ENCODE measurements at places on chromosomes 3 and 15.

DNA sequence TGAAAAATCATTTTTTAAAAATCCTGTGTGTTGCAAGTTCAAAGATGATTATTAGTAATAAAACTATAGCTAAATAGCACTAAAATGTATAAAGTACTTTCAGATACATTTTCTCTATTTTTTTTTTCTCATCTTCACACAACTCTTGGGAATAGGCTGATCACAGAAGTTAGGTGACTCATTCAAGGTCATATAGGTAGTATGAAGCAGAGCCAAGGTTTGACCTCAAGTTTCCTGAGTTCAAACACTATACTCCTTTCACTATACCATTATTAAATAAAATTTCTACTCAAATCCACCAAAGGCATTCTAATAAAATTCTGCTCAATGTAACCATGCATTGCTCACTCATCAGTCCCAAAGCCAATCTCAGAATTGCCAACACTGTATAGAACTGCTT lies 21.3 kb downstream of the FRMD5 start:
- no peak for DNase-seq

- no peak for DNase-seq
Measured at GRCh38 chr15:92112180-92112579, 258.7 kb downstream of the SLCO3A1 start.

GRCh38 chr3:127216415-127217261 lies 23.7 kb downstream of the PRR23E start:
- no peak for DNase-seq

- no peak for DNase-seq
Measured at GRCh38 chr3:192629429-192629828, 97.9 kb downstream of the FGF12 start.

DNA sequence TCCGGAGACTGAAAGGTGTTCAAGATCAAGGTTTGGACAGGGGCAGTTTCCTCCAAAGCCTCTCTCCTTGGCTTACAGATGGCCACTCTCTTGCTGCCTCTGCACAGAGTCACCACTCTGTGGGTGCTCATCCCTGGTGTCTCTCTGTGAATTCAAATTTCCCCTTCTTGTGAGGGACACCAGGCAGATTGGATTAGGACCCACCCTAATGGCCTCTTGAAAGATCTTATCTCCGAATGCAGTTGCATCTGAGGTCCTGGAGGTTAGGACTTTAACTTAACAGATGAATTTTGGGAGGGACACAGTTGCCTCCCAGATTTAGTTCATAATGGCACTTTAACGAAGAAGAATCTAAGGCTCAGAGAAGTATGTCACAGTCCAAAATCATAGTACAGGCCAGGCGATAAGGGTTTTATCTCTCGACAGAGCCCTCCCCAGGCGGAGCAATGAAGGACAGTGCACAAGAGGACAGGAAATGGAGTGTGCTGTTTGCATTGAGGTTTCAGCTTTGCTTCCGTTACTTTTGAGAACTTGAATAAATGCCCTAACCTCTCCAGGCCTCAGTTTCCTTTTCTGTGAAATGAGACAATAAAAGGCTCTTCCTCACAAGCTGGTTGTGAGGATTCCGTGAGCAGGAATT lies 38.9 kb upstream of the KIF23 start:
- no peak for DNase-seq

- DNase-seq = no peak
Measured at GRCh38 chr3:55486101-55486856, 827 bp downstream of the WNT5A start.

- no peak for DNase-seq
Measured at GRCh38 chr3:172622156-172622555, 88.7 kb downstream of the NCEH1 start.

GRCh38 chr3:197858598-197858997 lies 67.5 kb downstream of the LRCH3 start:
- DNase-seq = no peak

GRCh38 chr3:146067048-146067447 lies 93.9 kb downstream of the PLOD2 start:
- no peak for DNase-seq

- DNase-seq = no peak
Measured at GRCh38 chr3:32910954-32911353, 40.5 kb upstream of the CCR4 start.

DNA sequence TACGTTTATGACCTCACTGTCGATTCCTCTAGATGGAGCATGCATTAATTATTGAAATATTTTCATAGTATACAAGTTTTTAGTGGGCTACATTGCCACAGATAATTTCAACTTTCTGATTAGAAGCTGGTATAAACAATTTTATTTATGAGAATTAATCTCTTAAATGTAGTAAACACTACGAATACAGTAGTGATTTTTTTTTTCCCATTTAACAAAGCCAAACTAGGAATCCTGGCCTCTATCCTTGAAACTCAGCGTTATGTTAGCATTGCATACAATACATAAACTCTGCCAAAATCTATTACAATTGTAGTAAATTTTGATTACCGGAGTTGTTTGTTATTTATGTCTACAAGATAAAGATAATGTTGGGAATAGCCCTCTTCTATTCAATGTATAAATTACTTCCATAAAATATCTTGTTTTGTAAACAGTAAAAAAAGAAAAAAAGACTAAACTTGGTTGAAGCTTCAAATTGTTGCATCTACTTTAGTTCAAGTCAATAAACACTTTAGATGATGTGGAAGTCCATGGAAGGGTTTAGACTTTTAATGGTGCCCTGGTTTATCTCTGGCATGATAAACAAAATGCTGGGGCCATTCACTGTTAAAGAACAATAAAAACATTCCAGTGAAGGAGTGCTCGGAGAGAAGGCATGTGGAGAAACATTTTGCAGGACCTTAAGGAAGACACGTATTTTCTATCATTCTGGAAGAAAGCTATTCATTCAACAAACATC lies 77.3 kb upstream of the NR2F2 start:
- DNase-seq = no peak

DNA sequence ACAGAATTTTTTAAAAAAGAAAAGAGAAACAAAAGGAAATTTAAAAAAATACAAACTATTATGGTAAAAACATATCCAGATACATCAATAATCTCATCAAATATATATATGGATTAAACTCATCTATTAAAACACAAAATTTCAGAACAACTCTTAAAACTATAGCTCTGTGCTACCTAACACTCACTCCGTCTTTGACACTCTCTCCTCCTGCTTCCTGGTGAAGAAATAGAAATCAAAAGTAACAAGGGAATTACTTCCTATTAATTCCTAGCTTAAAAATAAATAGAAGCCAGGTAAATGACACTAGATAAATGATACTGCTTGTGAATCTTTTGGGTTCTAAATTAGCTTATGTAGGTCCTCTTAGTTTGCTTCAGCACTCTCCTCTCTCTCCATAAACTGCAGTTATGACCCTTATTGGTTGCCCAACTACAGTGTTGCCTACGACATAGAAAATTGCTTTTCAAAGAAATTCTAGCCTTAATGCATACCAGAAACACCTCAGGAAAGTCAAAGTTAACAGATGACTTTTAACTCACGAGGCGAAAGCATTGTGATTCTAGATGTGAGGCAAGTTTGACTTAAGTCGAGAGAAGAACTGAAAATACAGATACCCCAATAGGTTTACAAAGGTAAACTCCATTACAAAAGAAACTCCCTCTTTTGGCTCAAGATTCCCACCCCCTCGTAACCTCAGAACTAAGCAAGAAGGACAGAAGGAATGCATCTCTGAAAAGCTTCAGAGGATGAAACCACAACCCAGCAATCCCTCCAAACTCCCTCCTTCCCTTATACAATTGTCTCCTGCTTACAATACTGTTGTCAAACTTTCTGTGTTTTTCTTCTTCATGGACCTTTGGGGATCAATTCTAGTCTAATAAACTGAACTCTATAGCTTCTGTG lies 394.7 kb downstream of the FGF12 start:
- no peak for DNase-seq

- no peak for DNase-seq
Measured at GRCh38 chr3:59567661-59568060, 517.8 kb upstream of the CFAP20DC start.

- DNase-seq = peak; percentile 16
Measured at GRCh38 chr3:18424729-18425640, at the start of gene SATB1. Gene SATB1 (minus strand): TSS chr3:18425339. CDS start chr3:18420967, 4,372 bp downstream.

DNA sequence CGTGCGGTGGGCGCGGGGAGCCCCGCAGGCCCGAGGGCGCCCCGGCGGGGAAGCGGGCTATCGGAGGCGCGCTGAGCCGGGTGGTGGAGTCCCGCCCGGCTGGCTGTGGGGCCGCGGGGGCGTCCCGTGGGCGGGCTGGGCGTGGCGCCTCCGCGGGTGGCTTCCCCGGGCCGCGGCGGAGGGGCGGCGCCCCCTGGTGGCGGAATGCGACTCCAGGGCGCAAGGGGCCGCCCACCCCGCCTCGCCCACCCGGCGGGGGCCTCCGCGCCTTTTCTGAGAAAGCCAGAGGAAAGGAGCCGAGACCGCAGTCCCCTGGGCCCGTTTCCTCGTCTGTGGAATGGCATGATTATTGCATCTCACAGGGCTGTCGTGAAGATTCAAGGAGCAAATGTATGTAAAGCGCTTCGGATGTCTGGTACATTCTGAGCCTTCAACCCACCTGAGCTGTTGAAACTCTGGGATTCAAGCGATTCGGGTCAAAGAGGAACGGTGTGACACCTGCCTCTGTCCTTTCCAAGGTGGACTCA lies 31.9 kb upstream of the RAB6B start:
- no peak for DNase-seq

DNA sequence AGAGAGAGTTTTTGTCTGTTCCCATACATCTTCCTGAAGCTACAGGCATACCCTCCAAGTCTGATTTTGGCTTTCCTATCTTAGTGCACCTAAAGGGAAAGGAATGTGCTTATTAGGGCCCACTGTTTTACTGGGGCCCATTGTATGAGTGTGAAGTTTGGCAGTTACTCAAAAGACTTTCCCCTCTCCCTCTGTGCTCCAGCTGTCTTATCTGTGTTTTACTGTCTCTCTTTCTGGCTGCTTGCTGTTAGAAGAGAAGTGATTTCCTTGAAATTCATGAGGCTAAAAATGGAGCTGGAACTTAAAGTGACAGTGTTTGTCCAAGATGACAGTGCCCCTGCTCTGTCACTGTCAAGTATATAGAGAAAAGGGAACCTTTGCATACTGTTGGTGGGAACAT lies 436.2 kb downstream of the OCA2 start:
- no peak for DNase-seq

DNA sequence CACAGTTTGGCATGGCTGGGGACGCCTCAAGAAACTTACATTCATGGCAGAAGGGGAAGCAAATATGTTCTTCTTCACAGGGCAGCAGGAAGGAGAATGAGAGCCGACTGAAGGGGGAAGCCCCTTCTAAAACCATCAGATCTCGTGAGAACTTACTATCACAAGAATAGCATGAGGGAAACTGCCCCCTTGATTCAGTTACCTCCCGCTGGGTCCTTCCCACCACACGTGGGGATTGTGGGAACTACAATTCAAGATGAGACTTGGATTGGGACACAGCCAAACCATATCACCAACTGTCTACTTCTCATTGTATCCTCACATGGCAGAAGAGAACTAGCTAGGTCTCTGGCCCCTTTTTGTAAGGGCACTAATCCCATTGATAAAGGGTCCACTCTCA lies 30.5 kb downstream of the CCDC32 start:
- DNase-seq = no peak

DNA sequence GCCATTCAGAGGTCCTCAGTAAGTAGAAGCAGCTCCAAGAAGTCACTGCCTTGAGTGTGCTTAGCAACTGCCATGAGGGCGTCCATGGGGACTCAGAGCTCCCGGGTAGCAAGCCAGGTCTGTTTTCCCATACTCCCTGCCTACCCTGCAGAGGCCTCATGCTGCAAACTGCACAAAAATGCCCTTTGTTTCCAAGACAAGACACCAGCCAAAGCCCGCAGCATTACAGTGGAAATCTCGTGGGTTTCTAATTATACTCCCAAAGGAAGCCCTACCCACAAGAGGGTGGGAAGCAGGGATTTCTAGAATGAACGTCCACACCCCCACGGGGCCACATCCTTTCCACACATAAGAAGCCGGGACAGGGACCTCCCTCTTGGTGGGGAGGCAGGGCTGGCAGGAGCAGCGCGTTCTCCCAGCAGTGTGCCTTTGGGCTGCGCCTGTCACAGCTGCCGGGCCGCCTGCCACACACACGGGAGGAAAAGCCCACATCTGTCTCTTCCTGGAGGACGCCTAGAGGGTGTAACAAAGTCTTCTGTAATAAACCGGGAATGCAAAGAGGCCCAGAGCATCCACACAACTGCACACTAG lies 31.1 kb downstream of the FAM174B start:
- DNase-seq = no peak

DNA sequence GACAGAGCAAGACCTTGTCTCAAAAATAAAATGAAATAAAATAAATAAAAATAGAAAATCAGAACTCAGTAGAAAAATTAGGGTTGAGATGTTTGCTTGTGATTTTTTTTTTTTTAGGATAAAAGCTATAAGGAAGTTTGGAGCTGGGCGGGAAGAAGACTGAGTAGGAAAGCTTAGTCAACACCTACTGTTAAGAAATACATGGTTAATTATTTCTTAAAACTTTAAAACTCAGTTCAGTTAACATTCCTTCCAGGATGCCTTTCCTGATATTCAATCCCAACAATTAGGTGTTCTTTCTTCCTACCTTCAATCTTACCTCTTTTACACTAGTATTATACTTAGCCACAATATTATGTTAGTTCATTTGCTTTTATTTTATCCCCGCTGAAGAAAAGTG lies 246.2 kb downstream of the LSAMP start:
- DNase-seq = no peak

GRCh38 chr15:73872346-73872745 lies 1.0 kb upstream of the TBC1D21 start:
- no peak for DNase-seq

- DNase-seq = no peak
Measured at GRCh38 chr15:53665930-53666329, 93.5 kb downstream of the WDR72 start.

DNA sequence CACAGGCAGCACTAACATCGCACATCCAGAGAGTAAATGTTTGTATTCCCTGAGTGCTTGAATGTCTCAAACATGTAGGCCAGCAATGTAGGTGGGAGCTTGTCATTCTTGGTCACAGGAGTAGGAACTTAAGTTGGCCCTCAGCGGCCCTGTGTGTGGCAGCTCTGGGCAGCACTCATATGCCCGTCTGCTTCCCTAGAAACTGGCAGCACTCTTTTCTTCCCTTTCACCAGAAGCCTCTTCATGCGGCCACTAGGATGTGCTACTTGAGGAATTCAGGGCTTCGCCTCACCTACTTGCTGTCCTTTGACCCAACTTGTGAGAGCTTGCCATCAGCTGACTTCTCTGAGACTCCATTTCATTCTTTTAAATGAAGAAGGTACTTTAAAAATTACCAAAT lies 69.5 kb downstream of the TIPARP start:
- no peak for DNase-seq

- no peak for DNase-seq
Measured at GRCh38 chr3:180284331-180285110, 247.8 kb upstream of the PEX5L start.

GRCh38 chr15:81744364-81744763 lies 301.5 kb downstream of the MEX3B start:
- no peak for DNase-seq

GRCh38 chr15:89412905-89413411 lies 78.3 kb upstream of the POLG start:
- DNase-seq = no peak

GRCh38 chr3:106715286-106715685 lies 662.0 kb upstream of the CCDC54 start:
- DNase-seq = no peak

Data from NCI-H2107 (cell line).